ENCODE measurements at places on chromosomes 6 and 20.

DNA sequence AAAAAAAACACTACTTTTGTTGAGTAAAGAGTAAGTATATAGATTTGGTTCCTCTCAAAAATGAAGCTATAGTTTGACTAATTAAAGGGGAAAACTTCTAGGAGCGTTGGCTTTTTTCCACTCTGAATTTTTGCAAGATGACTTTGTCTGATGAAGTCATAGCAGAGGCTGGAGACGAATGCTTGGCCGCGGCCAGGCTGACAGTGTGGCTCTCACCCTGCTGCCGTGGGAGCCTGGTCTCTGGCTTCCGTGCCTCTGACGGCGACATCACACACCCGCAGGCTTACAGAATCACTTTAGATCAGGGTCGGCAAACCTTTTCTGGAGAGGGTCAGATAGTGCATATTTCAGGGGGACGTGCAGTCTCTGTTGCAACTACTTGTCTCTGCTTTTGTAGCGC is 145.0 kb downstream of the PHACTR3 start:
- DNase-seq: no peak

DNA sequence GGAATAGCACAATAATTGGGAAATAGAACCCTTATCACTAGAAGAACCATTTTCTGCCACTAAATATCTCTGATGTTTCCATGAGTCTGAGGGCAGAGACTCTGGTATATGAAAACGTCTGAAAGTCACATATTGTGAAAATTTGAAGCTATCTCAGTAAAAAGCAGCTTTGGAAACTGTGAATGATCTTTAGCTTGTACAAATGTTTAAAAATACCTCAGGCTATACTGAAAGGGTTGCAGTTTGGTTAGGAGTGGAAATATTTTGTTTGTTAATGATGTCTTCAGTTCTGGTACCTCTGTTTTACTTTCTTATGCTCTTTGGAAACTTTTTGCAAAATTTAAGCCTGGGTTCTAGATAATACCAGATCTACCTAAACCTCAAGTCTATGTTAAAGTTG is 135.0 kb downstream of the SLC16A10 start:
- no peak for DNase-seq

DNA sequence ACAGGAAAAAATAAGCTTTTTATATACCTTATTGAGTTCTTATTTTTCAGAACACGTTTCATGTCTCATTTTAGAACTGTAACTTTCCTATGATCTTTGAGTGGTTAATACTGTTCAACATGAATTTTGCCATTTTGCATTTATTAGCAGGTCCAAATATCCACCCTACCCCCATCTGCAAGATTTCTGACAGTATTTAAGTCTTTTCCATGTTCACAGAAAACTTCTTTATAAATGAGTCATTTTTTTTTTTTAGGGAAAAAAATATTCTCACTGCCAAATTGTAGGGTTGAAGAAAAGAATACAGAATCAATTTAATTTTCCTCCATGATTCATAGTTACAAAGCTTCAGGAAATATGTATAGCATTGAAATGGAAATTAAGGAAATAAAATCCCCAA is 101.8 kb downstream of the COL21A1 start:
- DNase-seq: no peak

- no peak for DNase-seq
These were observed 198.4 kb downstream of the SYNDIG1 start for GRCh38 chr20:24667689-24668383.

- DNase-seq: no peak
These were observed 116.8 kb upstream of the DST start for GRCh38 chr6:56759521-56759920.
